Stimulated activated CD8-positive, alpha-beta memory T cell treated with anti-CD3 and anti-CD28 coated beads, Interleukin-7, amount 100 ng/mL, for 1 hour (primary cell): ENCODE measurements at places on chromosomes 1 and 21.

DNA sequence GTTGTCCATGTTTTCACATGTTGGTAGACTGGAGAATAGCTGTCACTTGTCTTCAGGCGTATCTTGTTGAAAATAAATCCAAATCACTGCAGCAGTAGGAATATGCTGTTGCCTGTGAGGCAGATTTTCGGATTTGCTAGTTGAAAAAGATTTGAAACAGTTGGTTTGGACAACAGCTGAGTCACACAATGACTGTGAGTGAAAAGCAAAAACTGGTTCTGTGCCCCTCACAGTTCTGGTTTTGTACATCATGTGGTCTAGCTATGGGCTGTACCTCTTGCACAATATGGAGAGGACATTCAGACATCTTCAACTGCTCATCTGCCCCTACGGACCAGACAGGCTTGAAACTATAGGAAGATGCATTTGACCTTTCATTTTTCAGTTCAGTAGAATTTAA lies 1.8 kb downstream of the ARF1 start:
- DNase-seq, result no peak

DNA sequence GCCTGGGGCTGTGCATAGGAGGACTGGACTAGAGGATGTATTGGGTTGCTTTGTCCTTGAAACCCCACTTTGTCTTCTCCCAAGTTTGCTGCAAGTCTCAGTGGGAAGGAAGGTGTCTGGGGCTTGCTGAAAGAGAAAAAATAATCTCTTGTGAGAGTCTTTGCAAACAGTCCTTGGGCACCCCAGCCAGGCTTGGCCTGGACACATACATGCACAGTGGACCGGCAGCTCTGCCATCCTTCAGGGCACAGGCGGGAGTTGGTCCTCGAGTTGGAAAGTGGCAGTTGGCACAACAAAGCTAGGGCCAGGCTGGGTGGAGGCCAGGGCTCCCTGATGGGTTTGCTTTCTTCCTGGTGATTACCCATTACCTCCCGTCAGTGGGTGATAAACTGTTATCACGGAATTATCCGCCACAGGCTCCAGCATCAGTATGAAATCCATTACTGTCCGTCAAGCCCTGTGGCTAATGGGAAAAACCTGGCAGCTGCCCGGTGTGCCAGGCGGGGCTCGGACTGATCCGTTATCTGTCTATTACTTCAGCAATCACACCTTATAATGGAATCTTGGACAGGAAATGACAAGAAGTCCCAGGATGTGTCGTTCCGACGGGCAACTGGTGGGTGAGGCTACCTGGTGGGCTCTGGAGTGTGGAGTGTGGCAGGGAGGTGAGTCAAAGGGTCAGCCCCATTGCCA lies 265.7 kb downstream of the GRIK3 start:
- no peak for DNase-seq

- no peak for DNase-seq
These were observed 14.0 kb downstream of the COL16A1 start for GRCh38 chr1:31689854-31690253.

DNA sequence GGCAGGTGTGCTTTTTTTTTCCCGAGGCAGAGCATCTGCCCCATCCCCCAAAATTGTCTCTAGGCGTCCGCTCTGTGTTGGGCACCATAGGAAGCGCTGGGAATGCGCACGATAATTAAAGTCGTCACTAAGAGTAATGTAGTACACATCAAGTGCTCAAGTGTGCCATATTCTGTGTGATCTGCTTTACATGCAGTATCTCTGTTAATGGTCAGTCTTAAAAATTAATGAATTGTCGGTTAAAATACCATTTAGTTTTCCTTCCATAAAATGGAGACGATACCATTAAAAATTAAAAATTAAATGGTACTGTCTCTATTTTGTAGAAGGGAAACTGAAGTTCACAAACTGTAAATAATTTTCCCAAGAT lies 544 bp upstream of the CCT8 start:
- DNase-seq, result no peak

DNA sequence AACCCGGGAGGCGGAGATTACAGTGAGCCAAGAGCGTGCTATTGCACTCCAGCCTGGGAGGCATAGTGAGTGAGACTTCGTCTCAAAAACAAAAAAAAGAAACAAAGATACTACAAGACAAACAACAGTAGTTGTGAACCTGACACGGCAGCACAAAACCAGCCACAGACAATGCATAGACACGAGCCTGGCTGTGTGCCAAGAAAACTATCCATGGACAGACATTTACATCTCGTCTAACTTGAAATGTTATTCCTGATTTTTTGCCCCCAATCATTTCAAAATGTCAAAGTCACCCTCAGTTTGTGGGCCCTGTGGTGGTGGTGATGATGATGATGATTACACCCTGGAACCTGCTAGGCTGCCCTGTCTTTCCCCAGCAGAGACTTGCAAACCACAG lies 6.3 kb downstream of the KLHL21 start:
- no peak for DNase-seq

- no peak for DNase-seq
These were observed 5.7 kb upstream of the MRPL55 start for GRCh38 chr1:228114827-228115226.

DNA sequence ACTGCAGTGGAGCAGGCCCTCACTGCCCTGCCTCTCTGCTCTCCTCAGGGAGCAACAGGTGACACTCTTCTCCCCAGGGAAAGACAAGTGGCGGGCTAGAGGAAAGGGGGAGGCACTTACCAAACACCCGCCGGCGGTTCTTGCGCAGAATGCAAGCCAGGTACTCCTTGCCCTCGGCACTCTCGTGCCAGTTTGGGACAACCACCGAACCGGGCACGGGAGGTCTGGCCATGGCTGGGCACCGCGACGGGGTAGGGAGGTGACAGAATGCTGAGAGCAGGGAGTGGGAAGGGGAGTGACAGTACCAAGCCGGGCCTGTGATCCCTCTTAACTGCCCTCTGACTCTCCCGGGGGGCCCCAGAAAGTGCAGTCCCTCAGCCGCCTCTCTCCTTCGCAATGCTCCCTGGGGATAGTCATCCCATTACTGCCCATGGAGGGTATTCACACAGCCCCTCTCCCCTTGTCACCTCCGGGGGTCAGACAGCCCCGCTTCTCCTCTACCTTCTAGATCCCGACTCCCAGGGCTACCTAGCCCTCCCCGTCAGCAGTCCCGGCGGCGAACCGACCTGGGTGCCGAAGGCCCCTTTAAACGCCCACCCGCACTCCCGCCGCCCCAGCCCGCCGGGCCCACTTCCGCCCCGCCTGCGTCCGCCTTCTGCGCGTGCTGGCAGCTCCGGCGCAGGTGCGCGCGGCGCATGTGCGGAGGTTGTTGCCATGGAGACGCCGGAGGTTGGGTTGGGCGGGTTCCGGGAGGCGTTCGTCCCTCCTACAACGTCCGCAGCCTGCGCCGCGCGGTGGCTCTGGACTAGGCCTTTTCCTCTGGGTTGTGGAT lies at the start of gene CPLANE2:
Gene CPLANE2, minus strand, starts transcription at position 673 of the 832 bp plus-strand sequence. Its CDS starts 441 bp downstream, at position 232.
- peak; percentile 93 for DNase-seq

DNA sequence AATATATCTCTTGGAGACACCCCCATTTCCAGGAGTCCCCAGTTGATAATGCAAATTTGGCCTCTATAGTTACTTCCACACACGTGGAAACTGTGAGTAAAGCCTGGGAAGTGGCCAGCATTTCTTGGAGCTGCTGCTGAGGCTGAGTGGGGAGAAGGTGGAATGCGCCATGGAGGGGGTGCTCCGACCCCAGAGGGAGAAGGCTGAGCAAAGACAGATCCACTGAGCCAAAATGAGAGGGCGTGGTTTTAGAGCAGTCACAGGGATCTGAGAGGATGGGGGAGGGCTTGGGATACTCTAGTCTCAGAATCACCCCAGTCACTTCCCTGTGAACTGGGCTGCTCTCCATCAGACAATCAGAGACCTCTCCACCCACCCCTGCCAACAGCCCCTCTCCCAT lies 38.7 kb downstream of the TRIM62 start:
- DNase-seq, result no peak

- no peak for DNase-seq
These were observed 6.1 kb downstream of the AK2 start for GRCh38 chr1:33030575-33030974.

DNA sequence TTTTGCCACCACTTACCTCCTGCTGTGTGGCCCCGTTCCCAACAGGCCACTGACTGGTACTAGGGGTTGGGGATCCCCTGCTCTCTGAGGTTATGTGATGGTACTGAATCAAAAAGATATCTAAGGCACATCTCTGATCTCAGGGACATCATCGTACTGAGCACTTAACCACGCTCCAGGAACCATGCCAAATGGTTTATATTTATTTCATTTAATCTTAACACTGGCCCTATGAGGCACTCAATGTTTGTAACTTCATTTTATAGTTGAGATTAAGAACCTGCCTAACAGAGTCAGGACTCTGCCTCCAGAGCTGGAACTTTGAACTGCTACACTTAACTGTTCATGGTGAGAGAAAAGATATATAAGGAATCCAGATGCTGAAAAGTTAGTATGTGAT lies 98.0 kb upstream of the HP1BP3 start:
- no peak for DNase-seq

DNA sequence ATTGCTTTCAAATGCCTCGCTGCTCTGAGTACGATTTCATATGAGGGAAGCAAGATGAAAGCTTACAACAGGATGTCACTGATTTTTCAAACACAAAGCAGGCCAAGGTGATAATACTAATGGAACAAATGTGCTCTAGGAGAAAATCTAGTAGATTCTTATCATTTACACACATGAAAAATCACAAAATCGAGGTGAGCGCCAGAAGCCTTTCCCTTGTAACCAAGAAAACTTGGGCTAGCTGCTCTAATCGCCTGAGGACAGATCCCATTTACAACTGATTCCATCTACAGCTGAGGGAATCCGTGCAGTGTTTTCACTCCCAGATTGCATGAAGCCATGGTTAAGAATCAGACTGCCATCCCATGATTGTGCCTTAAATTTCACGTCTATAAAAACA lies 117.5 kb downstream of the TM2D1 start:
- DNase-seq, result no peak

- no peak for DNase-seq
These were observed 45.3 kb upstream of the GPR157 start for GRCh38 chr1:9174243-9174642.

- no peak for DNase-seq
These were observed 8.7 kb downstream of the PROX1 start for GRCh38 chr1:213996320-213997037.

- no peak for DNase-seq
These were observed 18.9 kb upstream of the SCAF4 start for GRCh38 chr21:31750843-31751242.

- DNase-seq, result no peak
These were observed 7.2 kb downstream of the CNST start for GRCh38 chr1:246573491-246573890.

- DNase-seq, result no peak
These were observed 93.9 kb downstream of the DAB1 start for GRCh38 chr1:57329937-57330336.

DNA sequence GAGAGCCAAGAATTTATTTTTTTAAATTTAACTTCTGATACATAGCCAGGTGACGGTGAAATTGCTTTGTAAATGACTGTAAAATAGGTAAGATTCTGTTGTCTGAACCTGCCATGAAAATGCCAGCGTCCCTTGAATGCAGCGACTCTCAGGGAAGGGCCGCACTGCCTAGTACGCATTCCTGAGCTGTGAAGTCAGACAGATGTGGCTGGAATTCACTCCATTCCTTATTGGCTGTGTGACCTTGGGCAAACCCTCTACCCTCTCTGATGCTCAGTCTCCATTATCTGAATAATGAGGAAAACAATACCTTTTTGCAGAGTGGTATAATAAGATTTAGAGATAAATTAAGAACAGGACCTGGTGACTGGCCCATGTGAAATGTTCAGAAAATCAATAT lies 167.1 kb upstream of the DAB1 start:
- no peak for DNase-seq

DNA sequence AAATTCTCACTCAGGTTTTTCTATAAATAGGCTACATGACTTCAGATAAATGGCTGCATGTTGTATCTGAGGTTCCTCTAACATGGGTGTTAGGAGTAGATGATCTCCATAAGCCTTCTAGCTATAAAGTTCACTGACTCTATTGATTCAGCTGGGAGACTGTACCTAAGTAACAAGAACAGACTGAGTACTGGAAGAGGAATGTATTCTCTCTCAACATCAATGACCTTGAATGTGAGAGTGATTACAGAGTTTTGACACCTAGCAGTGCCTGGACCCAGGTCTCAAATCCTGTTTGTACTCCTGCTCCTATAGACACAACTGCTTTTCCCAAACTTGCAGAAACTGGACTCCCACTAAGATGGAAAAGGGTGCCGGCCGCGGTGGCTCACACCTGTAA lies 8.6 kb upstream of the SLC19A2 start:
- no peak for DNase-seq

DNA sequence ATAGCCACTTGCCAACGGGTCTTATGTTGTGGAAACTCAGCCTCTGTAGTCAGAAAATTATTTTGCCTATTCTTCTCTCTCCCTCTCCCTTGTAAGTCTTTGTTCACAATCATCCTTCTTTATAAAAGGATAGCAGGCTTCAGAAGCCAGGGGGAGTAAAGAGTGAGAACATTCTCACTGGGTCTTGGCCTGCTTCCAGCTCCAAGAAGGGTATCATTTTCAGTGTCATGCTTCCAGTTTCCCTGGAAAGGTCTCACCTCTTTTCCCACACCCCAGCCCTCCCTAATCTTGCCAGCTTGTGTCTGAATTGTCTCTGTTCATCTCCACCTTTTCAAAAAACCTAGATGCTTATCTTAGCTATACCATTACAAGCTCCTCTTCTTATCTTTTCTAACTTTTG lies 346.2 kb upstream of the LRRC7 start:
- DNase-seq, result no peak

- DNase-seq, result no peak
These were observed 43.8 kb downstream of the FAAP20 start for GRCh38 chr1:2150801-2151200.

DNA sequence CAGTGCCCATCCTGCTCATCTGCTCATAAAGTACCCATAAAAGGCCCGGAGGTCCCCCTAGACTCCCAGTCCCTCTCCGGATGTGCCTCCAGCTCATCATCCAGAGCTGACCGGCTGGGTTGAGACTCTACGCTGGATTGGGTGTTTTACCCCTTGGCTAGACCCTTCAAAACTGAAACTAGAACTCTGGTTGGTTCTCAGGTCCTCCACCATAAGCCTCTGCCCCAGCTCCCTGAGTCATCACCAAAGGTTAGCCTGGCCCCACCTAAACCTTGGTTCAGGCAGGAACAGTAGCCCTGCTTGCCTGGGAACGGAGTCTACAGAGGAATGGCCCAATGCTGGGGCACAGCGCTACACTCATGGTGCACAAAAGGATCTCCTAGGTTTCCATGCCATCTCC lies 75.1 kb downstream of the TLR5 start:
- no peak for DNase-seq
